ENCODE measurements at places on chromosomes 5 and 9.

- DNase-seq, result no peak
Measured at GRCh38 chr5:83721953-83722901, 1.6 kb upstream of the HAPLN1 start.

- DNase-seq, result no peak
Measured at GRCh38 chr5:118553662-118554061, 434.7 kb downstream of the DTWD2 start.

GRCh38 chr5:135027266-135027696 lies 6.7 kb downstream of the PITX1 start:
- no peak for DNase-seq

- DNase-seq, result no peak
Measured at GRCh38 chr9:123798195-123798594, 131.7 kb downstream of the DENND1A start.

- DNase-seq, result no peak
Measured at GRCh38 chr9:68721666-68722330, 16.8 kb downstream of the PIP5K1B start.

DNA sequence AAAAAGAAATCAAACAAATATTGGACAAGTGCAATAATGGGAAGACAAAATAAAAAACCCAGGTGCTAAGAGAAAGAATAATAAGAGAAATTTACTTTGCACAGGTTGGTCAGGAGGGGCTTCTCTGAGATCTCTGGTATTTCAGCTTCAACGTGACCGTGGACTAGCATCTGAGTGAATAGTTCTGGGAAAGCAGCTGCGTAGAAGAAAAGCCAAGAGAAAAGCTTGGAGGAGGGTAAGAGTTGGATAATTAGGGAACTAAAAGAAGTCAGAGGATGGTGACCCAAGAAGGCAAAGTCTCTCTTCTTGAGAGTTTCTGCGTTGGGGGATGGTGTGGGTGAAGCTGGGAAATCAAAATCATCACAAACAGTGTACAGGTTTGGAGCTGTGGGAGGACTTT lies 41.6 kb downstream of the YIPF5 start:
- DNase-seq, result no peak

DNA sequence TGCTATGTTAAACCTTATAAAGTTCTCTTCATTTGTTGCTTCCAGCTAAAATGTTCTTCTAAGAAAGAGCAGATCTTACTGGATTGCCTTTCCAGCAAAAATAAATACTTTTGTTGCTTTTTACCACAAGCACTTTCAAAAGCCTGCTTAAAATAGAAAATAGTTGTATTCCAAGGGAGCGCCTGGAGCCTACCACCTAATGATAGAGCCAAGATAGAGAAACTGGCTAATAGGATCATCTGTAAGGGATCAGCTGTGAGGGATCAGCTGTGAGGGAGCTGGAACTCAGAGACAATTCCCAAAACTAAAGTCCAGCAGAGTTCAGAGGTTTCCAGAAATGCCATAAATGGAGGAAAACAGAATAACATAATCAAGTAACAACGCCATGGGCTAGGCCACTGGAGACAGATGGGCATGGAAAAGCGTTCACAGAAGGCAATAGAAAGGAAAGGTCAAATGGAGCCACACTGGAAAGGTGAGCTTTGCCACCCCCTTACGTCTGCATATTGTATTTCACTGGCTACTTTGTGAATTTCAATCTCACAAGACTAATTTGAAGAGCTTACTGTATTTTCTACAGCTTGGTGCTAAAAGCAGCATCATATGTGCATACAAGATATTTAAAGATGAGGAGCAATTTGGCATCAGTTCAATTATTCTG lies 140.6 kb upstream of the TLE4 start:
- no peak for DNase-seq

DNA sequence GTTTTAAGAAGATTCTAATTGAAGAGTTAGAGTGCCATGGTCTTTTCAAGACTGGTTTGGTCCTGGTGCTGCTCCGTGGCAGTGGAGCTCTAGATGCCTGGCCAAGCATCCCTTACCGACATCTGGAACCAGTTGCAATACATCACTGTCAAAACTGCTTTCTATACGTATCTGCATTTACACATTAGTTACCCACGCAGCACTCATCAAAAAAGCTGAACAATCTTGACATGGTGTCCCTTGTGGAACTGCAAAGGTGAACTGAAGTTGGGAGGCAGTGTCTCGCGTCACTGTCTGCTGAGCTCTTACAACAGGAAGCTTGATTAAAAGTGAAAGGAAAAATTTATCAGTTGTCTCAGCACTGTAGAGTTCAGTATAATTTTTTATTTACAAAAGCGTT lies 82.6 kb downstream of the PBX3 start:
- DNase-seq, result no peak

- no peak for DNase-seq
Measured at GRCh38 chr5:155850370-155850769, 476.6 kb upstream of the SGCD start.

Data from stimulated activated CD4-positive, alpha-beta T cell treated with anti-CD3 and anti-CD28 coated beads, Interleukin-1b, Interleukin-23, amount 100 ng/mL, for 24 hours (primary cell).